ENCODE measurements at places on chromosomes 3 and 15.

DNA sequence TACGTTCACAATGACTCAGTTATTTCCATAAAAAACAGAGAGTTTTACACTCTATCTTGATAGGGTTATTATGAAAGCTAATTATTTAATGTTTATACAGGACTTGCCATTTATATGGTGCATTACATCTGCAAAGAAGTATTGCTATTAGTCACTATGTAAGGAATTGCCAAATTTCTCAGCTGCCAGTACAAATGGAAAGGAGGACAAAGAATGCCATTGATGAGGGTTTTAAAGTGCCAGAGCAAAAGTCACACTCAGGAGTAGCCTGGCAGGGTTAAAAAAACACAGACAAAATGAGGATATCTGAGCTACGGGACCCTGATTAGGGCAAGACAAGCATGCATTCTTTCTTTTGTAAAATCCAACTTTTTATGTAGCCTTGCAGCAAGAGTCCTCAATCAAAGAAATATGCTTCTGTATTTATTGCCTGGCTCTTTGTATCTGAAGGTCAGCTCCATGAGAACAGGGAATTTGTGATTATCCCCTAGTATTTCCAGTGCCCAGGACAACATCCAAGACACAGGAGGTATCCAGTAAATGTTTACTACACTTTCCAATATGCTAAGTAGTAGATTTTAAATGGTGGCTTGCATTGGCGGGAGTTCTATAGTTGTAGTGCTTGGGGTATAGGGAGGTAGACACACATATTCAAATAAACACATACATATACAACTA, 1013.6 kb downstream of the ROBO1 start:
- no peak for DNase-seq

DNA sequence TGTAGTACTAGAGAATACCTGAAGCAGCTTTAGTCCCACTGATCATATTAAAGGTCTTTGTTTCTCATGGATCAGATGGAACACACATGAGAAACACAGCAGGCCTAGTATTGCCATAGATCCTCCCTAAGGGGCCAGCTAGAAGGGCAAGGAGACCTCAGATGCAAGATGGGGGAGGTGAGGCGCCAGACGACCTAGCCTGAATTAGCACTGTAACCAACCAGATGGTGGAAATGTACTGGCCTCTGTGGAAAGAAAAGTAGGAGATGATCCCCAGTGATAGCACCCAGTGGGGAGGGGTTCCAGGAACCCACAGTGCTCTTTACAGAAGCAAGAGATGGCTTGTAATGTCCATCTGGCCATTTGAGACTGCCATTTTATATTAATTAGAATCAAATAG, 138.2 kb upstream of the ZNF385D start:
- no peak for DNase-seq

DNA sequence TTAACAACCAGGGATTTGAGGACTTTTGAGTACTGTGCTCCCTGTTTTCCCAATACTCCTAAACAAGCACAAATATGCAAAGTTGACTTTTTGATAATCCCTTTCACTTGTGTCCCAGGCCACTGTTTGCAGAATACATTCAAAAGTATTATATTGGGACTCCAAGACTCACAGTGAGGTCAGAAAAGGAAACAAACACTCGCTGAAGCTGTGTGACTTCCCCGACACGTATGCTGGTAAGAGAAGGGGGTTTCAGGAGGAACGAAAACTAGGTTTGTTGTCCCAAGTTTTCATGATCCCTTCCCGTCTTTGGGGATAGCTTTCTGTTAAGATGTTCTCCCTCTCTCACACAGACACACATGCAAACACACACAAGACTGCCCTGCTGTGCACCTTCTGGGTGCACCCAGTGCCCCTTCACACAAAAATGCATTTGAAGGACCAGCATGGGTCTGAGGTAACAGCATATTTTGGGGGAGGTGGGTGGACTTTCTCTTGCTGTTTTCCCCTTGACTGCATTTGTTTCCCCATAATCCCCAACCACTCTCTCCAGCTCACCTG, 225.2 kb upstream of the PRICKLE2 start:
- no peak for DNase-seq

DNA sequence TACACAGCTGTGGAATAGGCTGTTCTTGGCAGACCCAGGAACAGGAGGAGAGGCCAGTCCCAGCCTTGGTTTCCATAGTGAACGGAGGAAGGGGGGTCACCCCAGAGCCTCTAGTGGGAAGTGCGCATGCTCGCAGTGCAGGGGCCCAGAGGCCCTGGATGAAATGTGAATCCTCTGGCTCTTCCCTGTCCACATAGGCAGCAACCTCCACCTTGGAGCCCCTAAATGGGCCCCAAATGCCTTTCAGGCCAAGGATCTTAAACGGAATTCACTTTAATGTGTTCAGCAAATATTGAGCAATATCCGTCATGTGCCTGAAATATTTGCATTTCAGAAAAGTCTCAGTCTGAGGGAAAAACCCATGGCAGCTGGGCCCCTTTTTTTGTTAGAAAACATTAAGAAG, 3.3 kb upstream of the NDN start:
- no peak for DNase-seq

- no peak for DNase-seq
Observed at GRCh38 chr15:39114690-39115378, 466.0 kb upstream of the THBS1 start.

DNA sequence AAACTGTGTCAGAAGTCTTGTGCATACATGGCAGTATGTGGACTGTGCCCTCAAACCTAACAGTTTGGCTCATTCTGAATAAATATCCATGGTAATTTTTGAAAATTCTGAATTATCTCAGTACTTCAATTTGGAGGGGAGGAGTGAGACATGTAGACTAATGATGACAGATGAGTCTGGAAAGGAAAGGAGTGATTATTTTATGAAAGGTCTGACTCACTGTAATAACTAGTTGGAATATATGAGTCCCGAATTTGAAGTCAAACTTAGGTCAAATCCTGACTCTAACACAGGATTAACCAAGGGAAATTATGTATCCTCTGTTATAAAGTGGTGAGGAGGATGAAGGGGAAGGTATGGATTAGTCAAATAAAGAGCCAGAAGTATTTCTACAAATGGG, 38.6 kb downstream of the SUCNR1 start:
- DNase-seq: no peak

DNA sequence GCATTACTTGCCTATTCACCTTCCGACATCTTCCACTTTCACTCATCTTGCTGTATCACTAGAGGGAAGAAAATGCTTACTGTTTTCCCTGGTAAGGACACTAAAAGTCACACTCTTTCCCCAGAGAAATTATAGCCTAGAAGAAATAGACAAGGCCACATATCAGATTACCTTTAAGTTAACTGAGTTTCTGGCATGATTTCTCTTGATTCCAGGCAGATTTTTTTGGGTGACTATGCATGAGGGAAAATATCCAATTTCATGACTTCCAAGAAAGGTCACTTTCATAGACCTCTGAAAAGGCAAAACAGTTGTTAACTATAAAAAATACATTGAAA, 30.3 kb downstream of the TCF12 start:
- DNase-seq: no peak

DNA sequence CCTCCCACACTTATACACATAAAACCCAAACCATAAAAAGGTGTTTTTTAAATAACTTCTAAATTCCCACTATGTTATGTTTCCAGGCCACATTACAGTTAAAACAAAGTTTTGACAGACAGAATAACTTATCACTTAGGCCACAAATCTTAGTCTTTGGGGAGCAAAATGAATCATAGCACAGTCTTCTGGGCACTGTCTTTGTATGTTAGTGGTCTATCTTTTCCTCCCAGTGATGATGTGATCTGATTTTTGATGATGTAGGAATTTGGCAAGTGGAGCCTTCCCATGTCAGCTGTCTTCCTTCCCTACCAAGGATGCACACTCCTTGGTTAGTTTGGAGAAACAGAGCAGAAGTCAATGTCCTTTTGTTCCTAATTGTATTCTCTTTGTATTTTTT, 67.3 kb downstream of the THSD4 start:
- DNase-seq: no peak

DNA sequence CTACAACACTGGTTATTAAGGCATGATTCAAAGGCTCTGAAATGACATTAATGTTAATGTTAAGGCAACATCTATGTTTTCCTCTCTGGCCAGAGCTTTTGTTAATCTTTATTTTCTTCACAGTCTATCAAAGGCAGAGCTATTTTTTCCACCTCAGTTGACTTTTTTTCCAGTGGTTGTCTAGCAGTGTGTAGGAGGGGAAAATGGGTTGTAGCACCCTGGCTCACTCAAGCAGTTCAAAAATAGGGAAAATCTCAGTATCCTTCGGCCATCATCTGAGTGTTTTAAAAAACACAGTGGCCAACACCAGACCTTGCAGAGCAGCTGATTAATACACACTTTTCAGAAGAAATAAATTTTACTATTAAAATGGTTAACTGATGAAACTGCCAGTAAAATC, 21.4 kb downstream of the CBLB start:
- DNase-seq: no peak

DNA sequence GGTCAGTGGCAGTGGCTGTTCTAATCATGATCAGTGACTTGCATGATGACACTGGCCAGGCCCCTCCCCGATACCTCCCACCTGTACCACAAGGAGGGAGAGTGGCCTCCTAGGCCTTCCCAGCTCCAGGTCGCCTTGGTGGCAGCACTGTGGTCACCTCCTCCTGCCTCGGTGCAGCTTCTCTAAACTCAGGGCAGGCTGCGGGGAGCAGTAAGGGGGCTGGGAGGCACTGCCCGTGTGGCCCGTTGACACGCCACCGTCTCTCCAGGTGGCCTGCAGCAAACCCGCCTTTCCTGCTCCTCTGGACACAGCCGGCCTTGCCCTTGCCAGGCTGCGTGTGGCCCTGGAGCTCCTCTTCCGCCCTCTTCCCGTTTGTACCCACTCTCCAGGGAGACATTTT, 184.1 kb downstream of the XXYLT1 start:
- no peak for DNase-seq

GRCh38 chr3:197083486-197083885, 53.9 kb upstream of the MELTF start:
- DNase-seq: no peak

GRCh38 chr15:31352911-31353811, 26.5 kb downstream of the KLF13 start:
- peak; percentile 69 for DNase-seq

DNA sequence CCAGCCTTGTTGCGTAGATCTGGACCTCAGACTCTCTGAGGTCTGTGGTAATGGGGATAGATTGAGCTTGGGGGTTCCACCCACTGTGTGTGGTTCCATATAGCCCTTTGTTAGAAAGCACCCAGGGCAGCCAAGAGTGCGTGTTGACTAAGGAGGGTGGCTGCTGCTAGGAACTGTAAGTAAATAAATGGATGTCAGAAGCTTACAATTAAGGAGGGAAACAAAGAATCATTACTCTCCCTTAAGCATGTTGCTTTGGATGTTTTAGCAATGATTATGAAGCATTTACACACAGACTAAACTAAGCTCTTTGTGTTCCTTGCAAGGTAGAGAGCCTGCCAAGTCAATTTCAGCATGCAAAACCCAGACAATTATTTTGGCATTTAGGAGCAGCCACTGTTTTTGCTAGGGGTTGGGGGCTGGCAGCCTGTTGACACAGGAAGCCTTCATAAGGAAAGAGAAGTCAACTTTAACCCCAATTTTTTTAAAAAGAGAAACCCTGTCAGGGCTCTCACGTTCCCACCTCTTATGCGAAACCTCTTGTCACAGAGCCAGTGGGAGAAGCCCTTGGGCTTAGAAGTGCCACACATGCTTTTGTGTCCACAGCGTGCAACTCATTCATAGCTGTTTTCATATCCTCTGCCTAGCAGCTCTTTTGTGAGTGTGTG, 127.8 kb downstream of the CMSS1 start:
- no peak for DNase-seq

DNA sequence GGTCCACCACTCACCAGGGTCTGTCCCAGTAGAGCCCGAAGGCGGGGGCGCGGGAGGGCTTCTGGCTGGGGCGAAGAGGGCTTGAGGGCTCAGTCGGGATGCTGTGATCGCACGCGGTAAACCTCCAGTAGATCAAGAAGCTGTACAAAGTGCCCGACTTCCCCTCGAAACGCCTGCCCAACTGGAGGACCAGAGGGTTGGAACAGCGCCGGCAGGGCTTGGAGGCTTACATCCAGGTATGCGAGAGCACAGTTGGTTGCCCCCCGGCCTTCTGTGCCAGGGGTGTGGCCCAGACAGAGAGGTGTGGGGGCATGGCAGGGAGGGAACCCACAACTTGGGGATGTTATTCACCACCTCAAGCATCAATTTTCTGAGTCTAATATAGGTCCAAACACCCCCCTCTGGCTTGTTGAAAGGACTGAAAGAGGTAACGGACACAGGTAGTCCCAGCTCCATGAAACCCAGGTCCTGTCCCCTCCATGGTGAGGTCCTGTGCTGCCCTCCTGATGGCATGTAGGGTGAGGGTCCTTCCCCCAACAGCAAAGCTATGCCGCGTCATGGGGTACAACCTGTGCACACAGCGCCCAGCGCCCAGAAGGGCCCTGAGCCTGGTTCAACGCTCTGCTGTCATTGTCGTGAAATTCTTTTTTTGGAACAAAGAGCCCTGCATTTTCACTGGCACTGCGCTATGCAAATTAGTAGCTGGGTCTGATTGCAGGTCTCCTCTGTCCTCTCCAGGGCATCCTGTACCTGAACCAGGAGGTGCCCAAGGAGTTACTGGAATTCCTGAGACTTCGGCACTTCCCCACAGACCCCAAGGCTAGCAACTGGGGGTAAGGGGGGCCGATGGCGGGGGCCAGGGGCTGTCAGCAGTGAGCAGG, 1.2 kb downstream of the SNX22 start:
- DNase-seq: no peak

DNA sequence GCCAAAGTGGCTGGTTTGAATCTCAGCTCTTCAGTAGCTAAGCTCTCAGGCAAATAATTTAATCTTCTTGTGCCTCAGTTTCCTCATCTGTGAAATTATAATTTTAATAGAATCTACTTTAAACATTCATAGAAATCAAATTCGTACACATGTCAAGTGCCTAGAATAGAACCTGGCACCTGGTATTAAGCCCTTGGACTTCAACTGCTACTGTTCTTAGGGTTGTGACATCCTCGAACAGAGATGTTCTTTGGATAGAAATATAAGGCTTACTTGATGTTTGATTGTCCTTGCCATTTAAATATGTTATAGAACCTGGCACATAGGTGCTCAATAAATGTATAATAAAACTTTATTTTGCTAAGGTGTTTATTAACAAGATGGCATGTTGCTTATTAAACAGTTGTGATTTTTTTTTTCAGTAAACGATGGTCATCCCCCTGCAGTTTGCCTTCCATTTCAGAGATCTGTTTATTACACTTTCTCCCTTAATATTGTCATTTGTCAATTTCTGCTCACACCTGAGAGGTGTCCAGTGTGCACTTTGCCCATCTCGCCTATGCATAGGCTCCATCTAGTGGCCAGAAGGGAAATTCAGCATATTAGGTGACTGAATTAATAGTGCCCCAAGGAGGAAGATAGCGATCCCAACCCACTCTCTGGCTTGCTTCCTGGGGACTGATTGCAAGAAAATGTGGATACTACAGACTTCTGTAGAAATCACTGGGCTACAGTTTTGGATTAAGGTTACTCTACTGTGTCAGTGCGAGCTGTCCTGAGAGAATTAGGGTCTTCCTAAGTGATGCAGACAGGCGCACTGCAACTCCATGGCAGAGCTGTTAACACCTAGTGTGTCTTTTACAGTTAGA, 10.7 kb downstream of the IGF1R start:
- no peak for DNase-seq

- no peak for DNase-seq
Observed at GRCh38 chr15:42457445-42458442, 33.2 kb downstream of the ZNF106 start.
